ENCODE measurements at places on chromosomes 2 and 18.
A peak's percentile ranks its signal among the peaks of the same experiment; 100 is the strongest.

- H3K4me1 ChIP-seq, result no peaks in the 10 kb centered on the region
- H3K36me3 ChIP-seq, result no peaks in the 10 kb centered on the region
- no peak overlapping the region for H3K4me3 ChIP-seq
- H3K27ac ChIP-seq, result no peak overlapping the region
These were observed 270.6 kb downstream of the SOCS6 start for GRCh38 chr18:70559446-70559845.

DNA sequence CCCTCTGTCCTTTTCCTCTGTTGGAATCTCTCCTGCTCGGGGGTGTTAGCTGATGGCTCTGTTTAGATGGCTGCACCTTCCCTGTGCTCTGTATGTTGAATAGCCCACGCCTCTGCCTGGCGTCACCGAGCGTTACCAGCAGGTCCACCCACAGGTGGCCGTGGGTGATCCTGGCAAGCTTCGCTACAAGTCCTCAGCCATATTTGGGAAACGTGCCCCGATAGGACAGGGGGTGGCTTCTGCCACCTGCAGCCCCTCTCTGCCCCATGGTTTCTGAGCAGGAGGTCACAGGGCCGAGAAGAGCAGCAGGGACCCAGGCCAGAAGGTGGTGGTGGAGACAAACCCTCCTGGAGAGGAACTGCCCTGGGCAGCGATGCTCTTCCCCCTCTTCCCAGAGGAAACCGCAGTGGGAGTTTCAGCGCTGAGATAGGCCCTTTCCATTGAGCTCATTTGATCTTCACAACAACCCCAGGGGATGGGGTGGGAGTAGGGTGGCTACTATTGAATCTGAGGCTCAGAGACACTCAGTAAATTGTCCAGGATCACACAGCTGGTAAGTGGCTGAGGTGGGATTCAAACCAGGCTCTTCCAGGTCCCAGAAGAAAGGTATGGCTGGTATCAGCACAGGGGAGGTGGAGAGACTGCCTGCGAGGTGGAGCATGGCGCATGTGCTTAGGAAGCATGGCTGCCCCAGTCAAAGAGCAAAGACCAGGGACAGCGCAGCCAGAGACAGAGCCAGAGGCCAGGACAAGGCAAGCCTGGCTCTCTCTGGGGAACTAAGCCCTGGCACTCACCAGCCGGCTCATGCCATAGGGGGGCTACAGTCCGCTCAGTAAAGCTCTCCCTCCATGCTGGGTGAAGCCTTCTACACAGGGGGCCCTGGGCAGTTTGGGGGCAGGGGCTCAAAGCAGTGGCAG, 15.0 kb downstream of the NGEF start:
- no peak overlapping the region for H3K27ac ChIP-seq
- no peaks in the 10 kb centered on the region for H3K36me3 ChIP-seq
- H3K27me3 ChIP-seq, result no peaks in the 10 kb centered on the region
- DNase-seq, result no peak
- H3K4me3 ChIP-seq, result no peak overlapping the region

GRCh38 chr18:27609221-27609620, 424.1 kb upstream of the CHST9 start:
- H3K36me3 ChIP-seq, result no peaks in the 10 kb centered on the region
- no peaks in the 10 kb centered on the region for H3K27me3 ChIP-seq
- no peak overlapping the region for H3K4me3 ChIP-seq
- peaks cover 3% of the 10 kb centered on the region for H3K4me1 ChIP-seq

DNA sequence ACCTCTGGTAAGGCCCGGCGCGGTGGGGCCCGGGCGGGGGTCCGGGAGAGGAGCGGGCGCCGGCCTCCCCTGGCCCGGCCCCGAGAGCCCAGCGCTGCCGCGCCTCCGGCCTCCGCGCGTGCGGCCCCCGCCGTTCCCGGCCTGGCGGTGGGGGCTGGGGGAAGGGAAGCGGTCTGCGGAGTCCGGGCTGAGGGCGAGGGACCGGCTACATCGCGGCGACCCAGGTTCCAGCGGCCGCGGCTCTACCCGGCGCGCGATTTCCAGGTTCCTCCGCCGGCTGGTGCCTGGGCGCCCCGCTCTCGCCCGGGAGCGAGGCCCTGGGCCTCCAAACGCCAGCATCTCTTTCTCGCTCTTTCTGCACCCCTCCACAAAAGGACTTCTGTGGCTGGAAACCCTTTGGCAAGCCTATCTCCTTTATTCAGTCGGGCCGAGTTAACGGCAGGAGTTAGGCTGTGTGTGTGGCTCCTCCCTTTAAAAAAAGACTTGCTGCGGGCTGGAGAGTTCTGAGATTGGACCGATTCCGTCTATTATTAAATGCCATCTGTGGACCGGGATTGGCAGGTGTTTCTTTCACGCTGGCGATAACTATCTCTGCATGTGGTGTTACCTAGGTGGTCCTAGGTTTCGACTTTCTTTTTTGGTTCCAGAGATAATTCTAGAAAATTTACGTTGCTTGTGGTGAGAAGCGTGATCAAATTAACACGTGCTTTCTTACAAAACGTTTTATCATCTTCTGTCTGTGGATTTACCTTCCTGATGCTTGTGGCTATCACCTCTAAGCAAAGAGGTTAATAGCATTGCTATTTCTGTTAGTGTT, 592 bp downstream of the ME2 start:
- H3K4me1 ChIP-seq, result peaks cover 7% of the 10 kb centered on the region
- no peaks in the 10 kb centered on the region for H3K27me3 ChIP-seq
- H3K27ac ChIP-seq, result peak overlapping the region; percentile 97
- H3K4me3 ChIP-seq, result peak overlapping the region; percentile 100

DNA sequence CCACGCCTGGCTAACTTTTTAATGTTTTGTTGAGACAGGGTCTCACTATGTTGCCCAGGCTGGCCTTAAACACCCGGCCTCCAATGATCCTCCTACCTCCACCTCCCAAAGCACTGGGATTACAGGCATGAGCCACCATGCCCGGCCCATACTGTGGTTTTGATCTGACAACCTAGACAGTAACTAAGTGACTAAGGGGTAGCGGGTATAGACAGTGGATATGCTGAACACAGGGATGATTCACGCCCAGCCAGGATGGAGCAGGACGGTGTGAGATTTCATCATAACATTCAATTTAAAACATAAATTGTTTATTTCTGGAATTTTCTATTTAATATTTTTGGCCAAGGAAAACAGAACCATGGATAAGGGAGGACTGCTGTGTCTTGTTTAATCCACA, 36.0 kb upstream of the YPEL5 start:
- no peak overlapping the region for H3K27ac ChIP-seq
- no peaks in the 10 kb centered on the region for H3K27me3 ChIP-seq
- no peaks in the 10 kb centered on the region for H3K4me1 ChIP-seq
- H3K4me3 ChIP-seq, result no peak overlapping the region

GRCh38 chr2:42025151-42025582, 22.7 kb upstream of the PKDCC start:
- no peak for DNase-seq
- H3K36me3 ChIP-seq, result no peaks in the 10 kb centered on the region
- H3K4me3 ChIP-seq, result no peak overlapping the region
